ENCODE measurements at places on chromosomes 3 and 15.

DNA sequence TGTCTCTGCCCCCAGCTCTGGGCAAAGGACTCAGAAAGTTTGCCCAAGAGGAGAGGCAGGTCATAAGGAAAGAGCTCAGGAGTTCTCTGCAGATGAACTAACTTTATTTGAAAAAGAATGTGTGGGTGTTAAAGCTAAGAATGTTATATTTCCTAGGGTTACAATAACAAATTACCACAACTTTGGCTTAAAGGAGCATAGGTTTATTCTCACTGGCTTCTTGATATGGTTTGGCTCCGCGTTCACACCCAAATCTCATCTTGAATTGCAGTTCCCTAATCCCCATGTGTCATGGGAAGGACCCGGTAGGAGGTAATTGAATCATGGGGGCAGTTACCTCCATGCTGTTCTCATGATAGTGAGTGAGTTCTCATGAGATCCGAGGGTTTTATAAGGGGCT lies 383.7 kb upstream of the CFAP20DC start:
- DNase-seq: no peak

GRCh38 chr15:94970802-94971201 lies 739.4 kb downstream of the MCTP2 start:
- no peak for DNase-seq

- DNase-seq: no peak
Observed at GRCh38 chr3:163306405-163306804, 1771.9 kb downstream of the SI start.

DNA sequence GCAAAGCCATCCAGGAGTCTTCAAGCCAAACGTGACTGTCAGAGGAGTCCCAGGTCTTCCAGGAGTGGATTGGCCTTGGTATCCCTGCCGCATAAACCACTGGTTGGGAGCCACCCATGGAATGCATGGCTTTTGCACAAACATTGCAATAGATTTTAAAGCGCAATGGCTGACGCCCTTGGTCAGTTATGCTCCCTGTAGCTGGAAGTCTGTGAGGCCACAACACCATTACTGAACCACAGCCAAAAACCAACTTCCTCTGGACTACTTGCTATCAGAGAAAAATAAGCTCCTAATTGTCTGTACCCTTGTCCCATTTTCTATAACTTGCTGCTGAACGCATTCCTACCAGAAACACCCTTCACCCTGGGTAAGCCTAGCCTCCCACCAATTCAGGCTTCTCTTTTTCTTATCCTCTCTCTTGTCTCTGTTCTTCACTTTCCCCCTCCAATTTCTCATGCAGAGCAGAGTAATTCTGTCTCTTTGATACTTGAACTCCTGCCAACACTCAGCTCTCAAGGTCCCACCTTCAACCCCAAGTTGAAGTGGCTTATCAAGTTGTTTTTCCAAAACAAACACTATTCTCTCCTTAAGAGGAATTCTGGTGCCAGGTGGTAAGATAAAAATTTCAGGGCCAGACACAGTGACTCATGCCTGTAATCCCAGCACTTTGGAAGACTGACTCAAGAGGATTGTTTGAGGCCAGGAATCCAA lies 176.4 kb upstream of the UBE2E1 start:
- DNase-seq: no peak

GRCh38 chr3:9099702-9100512 lies 136.6 kb upstream of the RAD18 start:
- no peak for DNase-seq

- no peak for DNase-seq
Observed at GRCh38 chr15:53110999-53111398, 320.9 kb upstream of the ONECUT1 start.

- DNase-seq: no peak
Observed at GRCh38 chr3:31789429-31789828, 191.6 kb downstream of the OSBPL10 start.
